ENCODE measurements at places on chromosomes 6 and 20.
A peak's percentile ranks its signal among the peaks of the same experiment; 100 is the strongest.

DNA sequence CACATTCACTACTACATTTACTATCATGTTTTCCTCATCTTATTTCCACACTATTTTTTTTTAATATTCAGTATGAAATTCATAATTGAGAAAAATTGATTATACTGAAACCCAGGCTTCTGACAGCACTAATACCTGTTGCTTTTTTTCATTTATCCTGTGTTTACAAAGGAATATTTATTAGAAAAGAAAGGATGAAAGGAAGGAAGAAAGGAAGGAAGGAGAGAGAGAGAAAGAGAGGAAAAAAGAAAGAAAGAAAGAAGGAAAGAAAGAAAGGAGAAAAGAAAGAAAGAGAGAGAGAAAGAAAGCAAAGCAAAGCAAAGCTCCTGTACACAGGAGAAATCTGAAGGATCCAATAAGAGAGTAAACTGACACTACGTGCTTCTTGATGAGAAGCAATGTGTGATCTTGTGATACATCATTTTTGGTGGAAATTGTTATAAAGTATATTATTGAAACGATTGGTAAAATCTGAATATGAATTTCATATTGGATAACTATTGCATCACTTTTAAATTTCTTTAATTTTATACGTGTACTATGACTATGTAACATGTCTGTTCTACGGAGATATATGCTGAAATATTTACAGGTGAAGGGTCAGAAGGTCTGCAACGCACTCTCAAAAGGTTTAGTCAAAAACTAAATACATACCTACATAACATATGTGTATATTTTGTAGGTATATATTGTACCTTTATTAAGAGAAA is 43.9 kb downstream of the DEFB114 start:
- DNase-seq: no peak

DNA sequence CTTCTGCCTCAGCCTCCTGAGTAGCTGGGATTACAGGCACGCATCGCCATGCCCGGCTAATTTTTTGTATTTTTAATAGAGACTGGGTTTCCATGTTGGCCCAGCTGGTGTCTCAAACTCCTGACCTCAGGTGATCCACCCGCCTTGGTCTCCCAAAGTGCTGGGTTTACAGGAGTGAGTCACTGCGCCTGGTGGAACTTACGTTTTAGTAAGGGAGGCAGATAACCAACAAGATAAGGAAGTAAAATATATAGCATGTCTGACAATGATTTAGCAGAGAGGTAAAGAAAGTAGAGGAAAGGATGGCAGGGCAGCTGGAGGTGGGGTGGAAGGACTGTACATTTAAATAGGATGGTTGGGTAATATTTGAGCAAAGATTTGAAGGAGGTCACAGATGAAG is 12.8 kb upstream of the MYMX start:
- no peak for DNase-seq

GRCh38 chr20:53210931-53211330 is 238.8 kb downstream of the TSHZ2 start:
- peak; percentile 27 for DNase-seq

DNA sequence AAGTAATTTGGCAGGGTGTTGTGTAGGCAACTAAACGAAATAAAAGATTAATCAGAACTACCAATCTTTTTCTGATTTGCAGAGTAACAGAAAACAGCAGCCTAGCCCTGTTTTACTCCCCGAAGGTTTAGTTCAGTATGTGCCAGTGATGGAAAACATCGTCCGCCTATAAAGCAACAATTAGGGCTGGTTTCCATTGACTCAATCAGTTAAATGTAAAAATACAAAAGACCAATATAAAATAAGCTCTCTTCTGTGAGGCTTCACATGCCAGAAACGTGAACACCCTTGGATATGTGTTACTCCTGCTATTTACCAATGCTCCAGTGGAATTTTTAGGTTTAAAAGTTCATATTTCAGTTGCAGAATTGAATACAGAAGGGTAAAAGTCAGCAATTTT is 210.5 kb upstream of the RSPO3 start:
- DNase-seq: no peak

DNA sequence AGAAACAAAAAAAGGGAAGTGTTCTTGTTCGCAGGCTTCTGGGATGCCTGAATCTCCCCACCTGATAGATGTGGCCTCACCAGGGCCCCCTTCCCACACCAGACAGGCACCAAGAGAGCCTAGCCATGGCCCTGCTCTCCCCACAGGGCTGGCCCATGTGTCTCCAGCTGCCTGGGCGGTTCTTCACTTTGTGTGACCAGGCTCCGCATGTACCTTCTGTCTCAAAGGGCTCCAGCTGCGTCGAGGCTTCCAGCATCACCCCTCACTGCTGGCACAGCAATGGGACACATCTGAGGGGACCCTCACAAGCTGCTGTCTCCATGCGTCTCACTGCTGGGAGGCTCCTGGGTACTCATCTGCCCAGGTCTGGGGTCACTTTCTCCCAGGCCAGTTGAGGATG is 362.9 kb downstream of the ZFAND3 start:
- no peak for DNase-seq

GRCh38 chr6:169263374-169263773 is 9.7 kb upstream of the THBS2 start:
- no peak for DNase-seq

GRCh38 chr6:3157131-3157933 is at the start of gene TUBB2A:
Gene TUBB2A, minus strand, starts transcription at chr6:3157544. Its CDS starts 81 bp downstream, at chr6:3157463.
- DNase-seq: peak; percentile 72

GRCh38 chr20:40689100-40689942 is at the start of gene MAFB:
Gene MAFB, minus strand, starts transcription at chr20:40689236. Its CDS starts 386 bp downstream, at chr20:40688850.
- DNase-seq: peak; percentile 87
